SW 1271 (cell line): ENCODE measurements at places on chromosomes 1 and 21.

DNA sequence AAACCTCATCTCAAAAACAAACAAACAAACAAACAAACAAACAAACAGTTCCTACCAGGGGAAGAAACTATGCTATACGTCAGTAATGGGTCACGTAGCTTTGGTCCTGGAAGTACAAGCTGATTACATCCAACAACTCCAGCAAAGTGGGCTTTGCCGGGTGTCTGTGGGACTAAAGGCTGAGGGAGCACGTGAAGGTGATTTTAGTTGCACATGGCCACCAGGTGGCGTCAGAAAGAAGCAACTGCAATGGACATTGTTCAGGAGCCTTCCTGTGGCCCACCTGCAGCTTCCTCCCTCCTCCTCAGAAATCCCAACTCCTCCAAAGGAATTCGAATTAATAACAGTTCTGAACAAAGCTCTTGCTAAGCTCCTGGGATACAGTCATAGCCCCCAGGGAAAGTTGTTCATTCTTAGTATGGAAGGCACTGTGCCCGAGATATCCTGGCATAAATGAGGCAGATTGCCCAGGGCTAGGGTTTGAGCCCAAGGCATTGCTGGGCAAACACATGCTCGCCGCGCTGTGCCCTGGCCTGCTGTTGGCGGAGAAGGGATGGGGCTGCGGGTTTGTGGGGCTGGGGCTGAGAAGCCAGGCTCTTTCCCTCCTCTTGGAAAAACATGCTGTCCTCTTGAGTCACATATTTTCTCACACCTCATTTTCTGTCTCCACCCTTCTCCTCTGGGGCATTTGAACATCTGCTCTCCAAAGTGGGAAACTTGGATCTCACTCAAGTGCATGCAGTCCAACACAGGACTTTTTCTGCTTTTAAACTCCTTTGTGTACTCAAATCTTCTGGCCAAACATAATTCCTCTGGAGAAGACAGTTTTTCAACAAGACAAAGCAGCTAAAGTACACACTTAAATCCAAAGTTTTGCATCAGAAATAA is 28.6 kb downstream of the AKNAD1 start:
- DNase-seq, result peak; percentile 27

DNA sequence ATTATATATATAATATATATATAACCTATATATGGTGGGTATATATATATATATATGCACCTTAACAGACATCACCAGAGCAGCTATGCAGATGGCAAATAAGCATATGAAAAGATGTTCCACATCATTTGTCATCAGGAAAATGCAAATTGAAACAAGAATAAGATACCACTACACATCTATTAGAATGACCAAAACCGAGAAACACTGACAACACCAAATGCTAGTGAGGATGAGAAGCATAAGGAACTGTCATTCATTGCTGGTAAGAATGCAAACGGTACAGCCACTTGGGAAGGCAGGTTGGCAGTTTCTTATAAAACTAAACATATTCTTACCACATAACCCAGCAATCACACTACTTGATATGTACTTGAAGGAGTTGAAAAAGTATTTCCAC is 219.8 kb upstream of the PRMT6 start:
- DNase-seq, result no peak

DNA sequence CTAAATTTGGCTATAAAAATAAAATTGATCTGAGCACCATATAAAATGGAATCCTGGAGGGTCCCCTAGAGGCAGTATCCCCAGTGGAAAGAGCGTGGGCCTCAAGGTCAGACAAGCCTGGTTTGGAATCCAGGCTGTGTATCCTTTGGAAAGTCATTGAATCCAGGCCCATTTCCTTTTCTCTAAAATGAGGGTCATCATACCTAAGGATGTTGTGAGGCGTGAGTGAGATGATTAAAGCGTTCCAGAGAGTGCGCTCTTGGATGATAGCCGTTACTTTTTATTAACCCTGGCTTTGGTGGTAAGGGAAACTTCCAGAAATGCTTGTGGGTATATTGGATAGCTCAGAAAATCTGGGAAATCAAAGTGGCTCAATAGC is 683 bp upstream of the ZNF436 start:
- no peak for DNase-seq

DNA sequence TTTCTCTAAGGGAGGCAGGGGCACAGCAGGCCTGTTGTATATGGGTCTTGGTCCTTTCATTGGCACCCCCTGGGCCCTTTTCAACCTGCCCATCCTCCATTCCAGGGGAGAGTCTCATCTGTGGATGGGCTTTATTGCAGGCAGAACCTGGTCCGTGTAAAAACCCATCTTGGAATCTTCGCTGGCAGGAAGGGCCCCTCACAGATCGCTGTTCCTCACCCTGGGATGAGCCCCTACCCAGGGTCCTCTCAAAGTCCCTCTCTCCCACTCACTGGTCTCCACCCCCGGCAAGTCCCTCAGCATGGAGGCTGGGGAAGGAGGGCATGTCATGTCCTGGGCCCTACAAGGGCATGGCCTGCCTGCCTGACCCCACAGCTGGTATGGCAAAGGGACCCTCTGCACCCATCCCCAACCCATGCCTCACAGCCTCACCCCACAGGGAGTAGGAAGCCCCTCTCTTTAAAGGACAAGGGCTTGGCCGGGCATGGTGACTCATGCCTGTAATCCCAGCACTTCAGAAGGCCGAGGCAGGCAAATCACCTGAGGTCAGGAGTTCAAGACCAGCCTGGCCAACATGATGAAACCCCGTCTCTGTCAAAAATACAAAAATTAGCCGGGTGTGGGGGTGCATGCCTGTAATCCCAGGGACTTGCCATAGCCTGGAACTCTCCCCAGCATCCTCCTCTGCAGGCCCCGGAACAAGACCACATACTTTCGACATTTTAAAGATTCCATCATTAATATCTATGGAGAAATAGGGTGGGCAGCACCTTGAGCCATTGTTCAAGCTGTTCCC is 13.2 kb upstream of the CDA start:
- no peak for DNase-seq

GRCh38 chr1:8118031-8118451 is 91.9 kb upstream of the ERRFI1 start:
- DNase-seq, result no peak

GRCh38 chr1:229859026-229859425 is 208.0 kb upstream of the GALNT2 start:
- no peak for DNase-seq

- no peak for DNase-seq
Observed at GRCh38 chr21:44065428-44065827, 41.8 kb upstream of the PWP2 start.

- no peak for DNase-seq
Observed at GRCh38 chr1:158124999-158125398, 55.7 kb upstream of the CD1D start.
